ENCODE measurements at places on chromosomes 3 and 15.
A peak's percentile ranks its signal among the peaks of the same experiment; 100 is the strongest.

GRCh38 chr3:87732294-87732693 lies 326.5 kb downstream of the CGGBP1 start:
- no peak for DNase-seq

- no peak for DNase-seq
Measured at GRCh38 chr15:92020207-92020606, 166.7 kb downstream of the SLCO3A1 start.

DNA sequence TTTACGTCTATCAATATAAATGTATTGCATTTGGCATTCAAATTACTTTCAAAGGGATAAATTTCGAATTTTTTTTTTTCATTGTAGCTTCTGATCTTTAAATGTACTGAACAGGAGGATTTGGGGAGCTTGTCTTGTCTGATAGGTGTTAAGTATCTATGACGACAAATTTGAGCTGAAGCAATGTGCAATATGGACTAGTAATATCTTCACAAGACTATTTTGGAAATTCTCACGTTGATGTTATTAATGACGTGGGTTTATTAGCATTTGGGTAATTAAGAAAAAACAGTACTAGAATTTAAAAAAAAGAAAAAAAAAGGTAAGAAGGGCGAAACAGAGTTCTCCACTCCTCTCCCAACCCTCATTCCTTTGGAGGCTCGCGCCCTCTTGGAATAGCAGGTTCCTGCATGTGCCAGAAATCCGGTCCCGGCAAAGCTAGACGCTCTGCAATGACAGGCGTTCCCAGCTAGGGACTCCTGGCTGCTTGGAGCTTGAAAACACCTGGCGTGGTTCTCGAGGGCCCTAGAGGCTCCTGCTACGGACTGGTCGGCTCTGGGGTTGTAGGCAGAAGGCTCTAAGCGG lies 648 bp upstream of the P2RY1 start:
- DNase-seq: no peak

DNA sequence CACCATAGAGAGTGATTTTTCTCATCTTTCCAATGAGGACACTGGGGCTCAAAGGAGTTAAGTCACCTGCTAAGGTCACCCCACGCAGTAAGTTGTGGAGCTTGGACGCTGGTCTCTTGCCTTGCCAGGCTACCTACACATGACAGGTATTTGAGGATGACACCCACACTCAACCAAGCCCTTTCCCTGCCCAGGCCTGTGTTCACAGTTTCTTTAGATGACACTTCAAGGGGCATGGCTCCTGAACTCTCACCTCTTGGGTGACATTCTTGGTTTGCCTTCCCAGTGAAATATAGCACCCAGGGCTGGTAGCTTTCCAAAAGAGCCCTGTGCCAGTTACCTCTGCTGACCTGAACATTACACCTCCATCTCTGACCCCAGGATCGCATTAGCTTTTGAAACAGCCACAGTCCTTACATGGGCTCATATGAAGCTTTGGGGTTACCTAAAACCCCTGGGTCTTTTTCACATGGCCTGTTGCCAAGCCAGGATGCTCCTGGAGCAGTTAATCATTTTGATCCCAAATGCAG lies 148.0 kb downstream of the RPLP1 start:
- no peak for DNase-seq

- DNase-seq: no peak
Measured at GRCh38 chr3:44958386-44958785, 17.6 kb downstream of the ZDHHC3 start.

GRCh38 chr3:127172781-127173515 lies 20.0 kb upstream of the PRR23E start:
- peak; percentile 97 for DNase-seq

- DNase-seq: no peak
Measured at GRCh38 chr3:191430103-191430502, 30.9 kb upstream of the PYDC2 start.

DNA sequence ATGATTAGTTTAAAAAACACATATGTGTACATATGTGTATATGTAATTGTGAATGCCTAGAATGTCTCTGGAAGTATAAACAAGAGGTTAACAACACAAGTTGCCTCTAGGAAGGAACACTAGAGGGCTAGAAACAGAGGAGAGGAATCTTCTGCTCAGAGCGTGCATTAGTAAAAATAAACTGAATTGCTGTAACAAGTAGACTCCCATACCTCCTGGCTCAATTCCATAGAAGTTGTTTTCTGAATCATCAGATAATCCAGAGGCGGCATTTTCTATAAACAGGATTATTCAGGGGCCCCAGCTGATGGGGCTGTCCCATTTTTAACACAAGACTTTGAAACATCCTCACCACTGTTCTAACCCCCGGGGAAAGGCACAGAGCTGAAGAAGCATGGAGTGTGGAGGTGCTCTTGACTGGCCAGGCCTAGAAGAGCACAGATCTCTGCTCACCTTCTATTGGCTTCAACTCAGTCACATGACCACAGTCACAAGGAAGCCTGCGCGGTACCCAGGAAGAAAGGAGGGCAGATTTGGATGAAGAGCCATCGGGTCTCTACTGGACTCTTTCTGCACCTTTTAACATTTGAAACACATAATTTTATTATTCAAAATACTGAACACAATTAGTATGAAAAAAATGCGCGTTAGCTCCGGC lies 145.7 kb downstream of the TLE3 start:
- no peak for DNase-seq

DNA sequence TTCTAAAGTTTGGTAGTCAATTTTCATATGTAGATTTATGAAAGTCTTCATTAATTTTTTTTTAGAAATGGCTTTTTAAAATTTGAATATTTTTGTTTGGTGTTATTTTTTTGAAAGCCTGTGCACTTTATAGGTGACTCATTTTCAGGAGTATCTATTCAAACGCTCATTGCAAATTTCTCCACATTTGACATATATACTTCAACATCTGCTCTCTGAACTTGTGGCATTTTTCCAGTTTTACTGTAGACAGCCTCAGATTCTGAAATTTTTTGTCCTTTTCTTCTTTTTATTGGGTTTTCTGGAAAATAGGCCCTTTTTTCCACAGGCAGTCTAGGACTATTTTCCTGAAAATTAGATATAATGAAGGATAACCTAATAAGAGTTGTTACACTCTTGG lies 396.6 kb downstream of the RBMS3 start:
- no peak for DNase-seq

DNA sequence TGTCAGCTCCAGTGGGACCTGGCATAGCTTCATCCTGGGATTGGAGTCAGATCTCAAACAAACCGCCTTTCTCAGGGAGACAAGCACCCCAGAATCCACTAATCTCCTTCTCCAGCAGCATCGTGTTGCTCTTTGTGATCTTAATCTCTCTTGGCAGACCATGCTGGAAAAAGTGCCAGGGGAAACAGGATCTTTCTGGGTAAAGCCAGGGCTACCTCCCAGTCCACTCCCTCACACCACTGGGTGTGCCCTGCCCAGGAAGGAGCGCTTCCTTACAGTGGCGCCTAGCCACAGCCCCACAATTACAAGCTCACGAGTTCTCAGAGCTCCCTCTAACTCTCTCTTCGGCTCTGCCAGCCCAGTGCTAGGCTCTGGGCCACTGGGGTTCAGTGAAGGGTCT lies 32.2 kb downstream of the RPLP1 start:
- no peak for DNase-seq

DNA sequence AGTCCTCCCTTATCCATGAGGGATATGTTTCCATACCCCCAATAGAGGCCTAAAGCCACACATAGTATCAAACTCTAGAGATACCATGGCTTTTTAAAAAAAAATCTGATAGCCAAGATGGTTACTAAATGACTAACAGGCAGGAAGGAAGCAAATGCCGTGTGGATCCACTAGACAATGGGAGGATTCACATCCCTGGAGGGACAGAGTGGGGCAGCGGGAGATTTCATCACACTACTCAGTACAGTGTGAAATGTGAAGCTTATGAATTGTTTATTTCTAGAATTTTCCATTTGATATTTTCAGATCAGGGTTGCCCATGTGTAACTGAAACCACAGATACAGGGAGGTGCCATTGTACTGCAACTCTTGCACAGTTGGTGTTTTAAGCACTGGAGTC lies 826.6 kb downstream of the SQOR start:
- no peak for DNase-seq

All from NCI-H1092 treated with DMSO at 0.1 percent for 48 hours (cell line).